ENCODE measurements at places on chromosomes 7 and 10. TPM values are rescaled to one million over a fixed set of nuclear protein-coding genes. Genes with fewer than 3 reads are reported as not detected.

ZNF37A gene
- total RNA-seq: 15.5 TPM

CXCL12 gene
- 101 TPM for total RNA-seq

NKX1-2 gene
- not detected for total RNA-seq

TRIM74 gene
- total RNA-seq: 0.23 TPM

INA gene
- total RNA-seq: 1.3 TPM

ZPBP gene
- total RNA-seq: not detected

All from smooth muscle cell of the pulmonary artery (primary cell).